Right atrium auricular region (tissue), 2 donors: ENCODE measurements at places on chromosomes 5 and 9. TPM values are rescaled to one million over a fixed set of nuclear protein-coding genes. Genes with fewer than 3 reads are reported as not detected.

Gene GRXCR2
- 1.0 TPM for total RNA-seq

Gene GFI1B
- not detected for total RNA-seq

Gene YIPF5
- 24.1 TPM for total RNA-seq

Gene PKN3
- total RNA-seq = 4.5 TPM

Gene FIBCD1
- total RNA-seq = 0.20 TPM

Gene FBXL7
- total RNA-seq = 18.4 TPM

- no peak for DNase-seq
Measured at GRCh38 chr9:37102486-37102885, 17.9 kb upstream of the ZCCHC7 start.

DNA sequence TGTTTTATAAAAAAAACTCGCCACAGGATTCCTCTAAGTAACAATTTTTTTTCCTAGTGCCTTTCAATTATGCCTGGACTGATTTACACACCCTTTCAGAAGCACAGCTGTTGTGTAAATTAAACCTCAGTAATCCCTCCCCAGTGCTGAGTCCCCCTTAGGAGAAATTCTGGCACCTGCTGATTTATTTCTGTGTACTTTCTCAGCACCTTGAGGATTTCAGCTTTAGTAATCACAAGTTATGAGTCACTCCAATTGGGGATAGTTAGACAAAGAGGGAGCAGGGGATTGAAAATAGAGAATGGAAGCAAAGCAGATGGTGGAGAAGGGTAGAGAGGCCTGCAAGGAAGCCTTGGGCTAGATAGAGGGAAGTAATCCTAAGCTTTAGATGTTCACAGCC lies 171.7 kb downstream of the TTLL11 start:
- DNase-seq = no peak

DNA sequence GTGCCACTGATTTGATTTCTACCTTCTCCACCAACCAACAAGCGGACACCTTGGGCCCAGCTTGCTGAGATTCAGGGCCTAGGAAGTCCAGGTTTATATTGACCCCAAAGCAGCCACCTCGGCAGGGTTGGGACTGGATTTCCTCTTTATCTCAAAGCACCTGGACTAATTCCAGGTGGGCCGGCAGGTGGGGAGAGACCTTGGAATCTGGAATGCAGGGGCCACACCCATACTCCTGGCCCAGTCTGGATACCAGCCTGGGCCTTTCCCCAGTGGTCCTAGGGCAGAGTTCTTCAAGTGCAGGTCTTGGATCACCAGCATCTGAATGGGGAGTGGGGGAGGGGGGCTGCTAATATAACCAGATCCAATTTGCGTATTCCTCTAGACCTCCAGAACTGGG lies 93.1 kb downstream of the PCDH1 start:
- DNase-seq = no peak

GRCh38 chr5:161403121-161403520 lies 143.4 kb downstream of the GABRB2 start:
- DNase-seq = no peak

DNA sequence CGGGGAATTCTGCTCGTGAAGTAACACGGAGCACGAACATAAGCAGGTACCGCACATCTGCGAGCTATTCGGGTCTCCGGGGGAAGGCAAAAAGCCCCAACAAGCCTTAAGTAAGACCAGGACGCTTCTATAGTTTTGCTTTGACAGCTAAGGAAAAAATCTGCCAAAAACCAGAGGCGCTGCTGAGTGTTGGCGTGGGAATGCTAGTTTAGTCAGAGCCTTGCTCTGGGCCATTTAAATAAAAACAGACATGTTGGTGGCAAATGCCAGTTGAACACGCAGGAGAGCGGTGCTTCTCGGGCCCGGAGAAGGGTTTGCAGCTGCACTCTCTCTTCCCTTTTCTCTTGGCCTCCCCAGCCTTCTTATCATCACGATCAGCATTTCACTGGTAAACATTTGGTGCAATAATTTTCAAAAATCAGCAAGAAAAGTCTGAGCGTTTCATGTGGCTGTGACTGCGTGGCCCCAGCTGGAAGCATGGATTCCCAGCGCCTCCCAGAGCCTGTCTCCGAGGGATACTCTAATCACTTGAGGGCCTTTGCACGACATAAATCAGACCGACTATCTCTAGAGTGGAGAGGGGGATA lies 6.4 kb upstream of the NOTCH1 start:
- no peak for DNase-seq

DNA sequence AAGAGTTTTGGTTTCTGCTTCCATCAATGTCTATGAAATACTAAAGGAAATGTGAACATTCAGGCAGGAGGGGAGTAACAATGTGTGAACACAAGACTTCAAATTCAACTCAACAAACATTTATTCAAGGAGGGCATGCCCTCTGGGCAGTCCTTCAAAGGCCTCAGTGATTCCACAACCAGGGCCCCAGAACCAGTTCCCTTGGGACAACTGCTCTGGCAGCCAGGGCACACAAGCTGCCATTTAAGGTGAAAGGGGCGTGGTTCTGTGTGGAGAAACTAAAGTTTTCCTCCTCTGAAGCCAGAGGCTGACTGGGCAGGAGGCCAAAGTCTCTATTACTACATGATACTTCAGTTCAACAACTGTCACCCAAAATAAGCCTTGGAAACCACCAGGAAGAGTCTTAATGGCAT lies 3.2 kb downstream of the RBM18 start:
- peak; percentile 76 for DNase-seq

DNA sequence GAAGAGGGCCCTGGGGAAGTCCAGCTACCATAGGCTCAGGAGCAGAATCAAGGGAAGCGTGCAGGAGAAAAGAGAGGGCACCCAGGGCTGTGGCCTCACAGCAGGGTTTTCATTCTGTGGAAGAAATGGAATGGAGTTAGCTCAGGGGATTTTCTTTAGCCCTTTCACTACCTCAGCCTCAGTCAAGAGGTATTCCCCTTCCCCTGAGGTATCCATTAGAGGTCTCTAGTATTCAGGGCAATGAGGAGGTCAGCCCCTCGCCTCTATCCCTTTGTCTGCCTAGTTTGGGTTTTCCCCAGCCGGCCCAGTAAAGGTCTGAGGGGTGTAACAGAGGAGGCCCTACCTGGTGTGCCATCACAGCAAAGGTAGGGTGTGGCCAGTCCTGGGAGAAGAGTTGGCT lies 21.5 kb downstream of the GFRA3 start:
- no peak for DNase-seq

DNA sequence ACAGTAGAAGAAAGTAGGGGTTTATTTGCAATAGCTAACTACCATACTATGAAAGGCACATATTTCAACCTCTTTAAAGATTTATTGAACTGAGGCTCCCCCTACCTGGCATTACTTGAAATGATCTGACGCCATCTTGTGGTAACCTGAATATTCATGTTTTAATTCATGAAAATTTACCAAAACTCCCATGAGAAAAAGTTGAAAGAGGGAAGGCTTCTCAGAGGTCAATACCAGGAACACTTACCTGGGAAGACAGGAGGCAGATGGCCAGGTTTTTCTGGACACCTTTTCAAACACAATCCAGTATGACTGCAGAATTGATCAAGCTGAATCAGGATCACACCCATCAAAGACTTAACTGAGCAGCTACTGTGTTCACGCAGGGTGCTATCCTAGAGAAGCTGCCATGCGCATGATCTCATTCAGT lies 9.4 kb downstream of the PRELID2 start:
- DNase-seq = no peak

DNA sequence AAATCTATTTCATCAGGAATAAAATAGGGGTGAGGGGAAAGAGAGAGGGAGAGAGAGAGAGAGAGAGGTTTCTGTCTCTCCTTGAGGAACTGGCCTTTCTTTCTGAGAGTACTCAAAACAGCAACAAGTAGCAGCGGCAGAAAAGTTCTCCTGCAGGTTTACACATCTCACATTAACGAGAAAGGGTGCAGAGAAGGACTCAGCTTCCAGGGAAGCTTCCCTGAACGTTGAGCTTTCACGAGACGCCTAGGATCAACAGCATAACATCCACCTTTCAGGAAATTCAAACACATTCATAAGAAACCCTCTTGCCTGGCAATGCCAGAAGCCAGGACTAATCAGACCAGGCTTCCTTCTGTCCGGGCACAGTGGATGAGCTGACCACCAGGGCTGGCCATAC lies 162.9 kb downstream of the ZDHHC21 start:
- no peak for DNase-seq
